ENCODE measurements at places on chromosomes 6 and 20.
A peak's percentile ranks its signal among the peaks of the same experiment; 100 is the strongest.

DNA sequence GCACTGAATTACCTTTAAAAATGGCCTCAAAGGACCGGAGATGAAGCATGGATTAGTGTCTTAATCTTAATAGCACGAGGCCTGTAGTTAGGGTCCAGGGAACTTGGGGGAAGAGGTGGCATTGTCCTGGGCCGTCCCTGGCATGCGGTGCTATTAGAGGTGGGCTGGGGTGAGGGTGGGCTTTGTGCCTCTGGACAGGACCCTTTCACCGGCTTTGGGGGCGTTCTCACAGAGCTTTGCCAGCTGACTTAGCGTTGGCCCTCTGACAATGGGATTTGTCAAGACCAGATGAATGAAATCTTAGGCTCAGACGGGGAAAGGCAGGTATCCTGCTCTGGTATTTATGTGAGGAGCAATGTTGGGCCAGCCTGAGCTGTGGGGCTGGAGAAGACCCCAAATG is 59.6 kb downstream of the ERMARD start:
- no peak for DNase-seq

GRCh38 chr6:93105017-93105416 is 314.3 kb downstream of the EPHA7 start:
- DNase-seq: no peak

GRCh38 chr6:106702451-106703110 is 73.2 kb downstream of the QRSL1 start:
- DNase-seq: no peak

DNA sequence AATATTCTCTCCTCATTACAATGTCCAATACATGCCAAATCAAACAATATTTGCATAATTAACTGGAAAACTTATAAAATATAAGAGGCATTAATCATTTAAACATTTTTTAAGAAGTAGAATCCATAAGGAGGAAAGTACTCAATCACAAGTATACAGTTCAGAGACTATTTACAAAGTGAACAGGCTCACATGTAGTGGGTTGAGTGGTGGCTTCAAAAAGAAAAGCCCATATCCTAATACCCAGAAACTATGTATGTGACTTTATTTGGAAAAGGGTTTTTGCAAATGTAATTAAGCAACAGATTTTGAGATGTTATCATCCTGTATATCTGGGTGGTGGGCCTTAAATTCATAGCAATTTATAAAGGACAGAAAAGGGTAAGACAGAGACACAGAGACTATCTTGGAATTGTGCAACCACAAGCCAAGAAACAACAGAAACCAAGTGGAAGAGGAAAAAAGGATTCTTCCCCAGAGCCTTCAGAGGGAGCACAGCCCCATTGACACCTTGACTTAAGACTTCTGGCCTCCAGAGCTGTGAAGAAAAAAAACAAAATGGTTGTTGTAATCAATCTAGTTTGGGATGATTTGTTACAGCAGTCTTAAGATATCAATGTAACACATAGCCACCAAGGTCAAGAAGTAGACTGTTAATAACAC is 32.7 kb upstream of the CRISP1 start:
- no peak for DNase-seq

DNA sequence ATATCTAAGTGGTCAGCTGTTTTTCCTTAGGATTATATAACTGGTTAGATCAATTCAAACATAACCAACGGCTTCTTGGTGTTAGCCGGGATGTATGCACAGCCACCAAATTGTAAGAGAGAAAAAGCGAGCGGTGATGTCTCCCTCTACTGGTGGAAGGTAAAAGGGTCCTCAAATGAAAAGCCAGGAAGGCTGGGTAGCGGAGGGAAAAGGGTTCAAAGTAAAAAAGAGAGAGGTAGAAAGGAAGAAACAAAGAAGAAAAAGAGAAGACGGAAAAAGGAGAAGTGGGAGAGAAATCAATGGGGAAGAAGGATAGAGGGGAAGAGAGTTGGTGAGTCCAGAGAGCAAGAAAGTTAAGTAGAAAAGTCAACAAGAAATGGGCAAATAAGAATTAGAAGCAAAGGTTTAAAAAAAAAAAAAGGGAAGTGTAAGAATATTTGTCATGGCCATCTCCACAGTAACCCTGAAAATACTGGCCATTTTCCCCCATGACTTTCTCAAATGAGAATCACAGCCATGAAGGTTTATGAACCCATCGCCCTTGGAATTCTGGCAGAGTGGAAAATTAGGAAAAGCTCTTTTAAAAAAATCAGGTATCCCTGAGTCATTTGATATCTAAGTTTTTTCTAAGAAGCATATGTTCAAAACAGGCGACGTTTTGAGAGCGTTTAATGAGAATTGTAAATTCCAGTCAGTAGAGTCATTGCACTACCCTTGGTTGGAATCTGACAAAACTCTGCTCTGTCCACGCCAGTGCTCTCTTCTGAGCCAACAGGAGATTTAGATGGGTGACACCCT is 155.6 kb upstream of the SNX9 start:
- peak; percentile 87 for DNase-seq

GRCh38 chr6:156992020-156992804 is 215.0 kb downstream of the ARID1B start:
- no peak for DNase-seq

All from COLO829 (cell line).